CD4-positive, alpha-beta T cell treated with Interleukin-12 subunit alpha and Interleukin-12 subunit beta, for 1 hour (primary cell): ENCODE measurements at places on chromosomes 16 and 17.

- no peak for DNase-seq
Observed at GRCh38 chr16:24145927-24146326, 110.2 kb upstream of the CACNG3 start.

DNA sequence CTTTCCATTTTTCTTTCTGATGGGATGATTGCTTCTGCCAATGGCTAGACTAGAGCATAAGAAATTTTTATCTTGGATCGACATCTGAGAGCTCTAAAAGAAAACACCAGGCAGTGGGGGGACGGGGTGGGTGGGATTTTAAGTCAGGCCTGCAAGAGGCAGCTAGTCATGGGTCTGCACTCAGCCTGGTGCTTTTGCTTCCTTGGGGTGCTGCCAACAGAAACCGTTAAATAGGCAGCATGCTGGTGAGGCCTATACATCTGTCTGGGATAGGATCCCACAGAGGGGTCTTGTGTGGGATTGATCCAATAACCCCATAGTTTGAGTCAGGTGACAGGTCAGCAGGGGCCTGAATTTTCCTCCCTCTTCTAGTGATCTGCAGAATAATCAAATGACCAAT is 26.9 kb downstream of the ZNRF1 start:
- DNase-seq, result no peak

- no peak for DNase-seq
Observed at GRCh38 chr16:27721531-27722181, 171.7 kb downstream of the KATNIP start.

DNA sequence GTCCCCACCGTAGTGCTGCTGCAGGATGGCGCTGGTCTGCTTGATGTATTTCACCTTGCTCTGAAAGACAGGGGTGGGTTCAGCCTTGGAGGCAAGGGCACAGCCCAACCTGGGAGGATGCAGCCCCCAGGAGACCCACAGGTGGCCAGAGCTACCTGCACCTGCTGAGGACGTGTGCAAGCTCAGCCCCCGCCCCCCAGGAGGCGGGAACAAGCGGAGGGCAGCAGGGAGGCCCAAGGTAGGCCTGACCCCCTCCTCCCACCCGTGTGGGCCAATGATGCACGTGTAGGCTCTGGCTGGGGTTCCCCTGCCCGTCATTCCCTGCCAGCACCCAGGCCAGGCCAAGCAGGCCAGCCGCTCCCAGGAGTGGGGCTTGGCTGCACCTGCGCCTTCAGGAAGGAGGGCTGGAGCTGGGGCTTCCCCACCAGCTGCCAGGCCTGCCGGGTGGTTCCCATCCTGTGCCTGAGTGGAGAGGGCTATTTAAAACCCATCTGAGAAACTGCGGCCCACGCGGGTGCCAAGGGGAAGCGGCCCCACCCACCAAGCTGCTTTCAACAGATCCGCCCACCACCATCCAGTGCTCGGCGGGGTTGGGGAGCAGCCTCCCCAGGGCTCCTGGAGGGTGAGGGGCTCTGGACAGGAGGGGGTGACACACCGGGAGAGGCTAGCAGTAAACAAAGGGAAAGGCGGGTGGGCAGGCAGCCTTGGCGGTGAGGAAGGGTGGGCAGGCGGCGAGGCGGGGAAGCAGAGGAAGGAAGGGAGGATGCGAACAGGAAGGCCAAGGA is 3.8 kb downstream of the NTHL1 start:
- DNase-seq, result no peak

- DNase-seq, result no peak
Observed at GRCh38 chr17:81365148-81365600, 30.1 kb upstream of the BAHCC1 start.

DNA sequence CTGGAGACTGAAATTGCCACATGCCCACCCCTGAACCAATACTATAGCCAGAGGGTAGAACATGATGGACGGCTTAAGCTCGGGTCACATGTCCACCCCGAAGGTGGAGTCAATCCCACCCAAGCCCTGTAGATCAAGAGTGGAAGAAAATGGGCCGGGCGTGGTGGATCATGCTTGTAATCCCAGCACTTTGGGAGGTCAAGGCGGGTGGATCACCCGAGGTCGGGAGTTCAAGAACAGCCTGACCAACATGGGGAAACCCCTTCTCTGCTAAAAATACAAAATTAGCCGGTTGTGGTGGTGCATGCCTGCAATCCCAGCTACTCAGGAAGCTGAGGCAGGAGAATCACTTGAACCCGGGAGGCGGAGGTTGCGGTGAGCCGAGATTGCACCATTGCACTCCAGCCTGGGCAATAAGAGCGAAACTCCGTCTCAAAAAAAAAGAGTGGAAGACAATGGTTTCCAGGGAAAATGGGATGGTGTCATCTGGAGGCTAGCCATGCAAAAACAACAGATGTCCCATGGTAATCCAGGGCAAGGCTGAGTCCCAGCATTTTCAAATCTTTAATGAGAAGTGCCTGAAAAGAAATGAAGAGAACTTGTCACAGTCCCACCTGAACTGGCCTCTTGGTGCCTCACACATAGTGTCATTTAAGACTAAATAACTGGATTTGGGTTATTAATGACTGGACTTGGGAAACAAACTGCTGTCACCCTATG is 30.1 kb downstream of the CD300LF start:
- no peak for DNase-seq

- no peak for DNase-seq
Observed at GRCh38 chr17:1182811-1183170, 3.0 kb upstream of the ABR start.

DNA sequence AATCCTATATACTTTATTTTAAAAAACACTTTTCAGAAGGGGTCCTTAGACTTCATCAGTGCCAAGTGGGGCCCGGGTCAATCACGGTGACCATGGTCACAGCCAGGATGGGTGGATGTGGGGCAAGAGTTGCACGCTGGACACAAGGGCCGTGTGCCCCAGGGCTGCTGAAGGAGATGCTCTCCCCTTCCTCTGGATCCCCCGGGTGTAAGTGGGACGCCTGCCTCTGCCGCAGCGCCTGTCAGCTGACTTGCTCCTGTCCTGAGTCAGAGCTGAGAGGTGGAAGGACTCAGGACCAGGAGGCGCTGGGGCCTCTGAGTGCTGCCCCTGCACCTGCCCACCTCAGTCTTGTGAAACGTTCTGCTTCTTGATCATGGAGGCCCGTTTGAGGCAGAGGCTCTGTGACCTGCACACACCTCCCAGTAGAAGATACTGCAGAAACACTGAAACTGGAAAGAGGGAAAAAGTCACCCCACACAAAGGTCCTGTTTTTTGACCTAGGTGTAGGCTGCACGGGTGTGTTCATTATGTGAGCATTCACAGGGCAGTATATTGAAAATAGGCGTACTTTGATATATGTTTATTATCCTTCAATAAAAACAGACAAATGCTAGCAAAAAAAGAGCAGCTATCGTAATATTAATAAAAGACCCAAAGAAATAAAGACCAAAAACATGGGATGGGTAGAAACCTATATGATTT is 40.9 kb upstream of the BAHCC1 start:
- no peak for DNase-seq

- DNase-seq, result no peak
Observed at GRCh38 chr16:50467943-50468748, 80.0 kb upstream of the NKD1 start.

- DNase-seq, result no peak
Observed at GRCh38 chr16:19348578-19349315, 63.2 kb downstream of the CLEC19A start.

- no peak for DNase-seq
Observed at GRCh38 chr16:4746991-4747574, 12.7 kb downstream of the DNAAF8 start.

GRCh38 chr17:7346761-7347614 is 5.0 kb upstream of the KCTD11 start:
- DNase-seq, result no peak

- DNase-seq, result no peak
Observed at GRCh38 chr16:74729783-74730683, 29.4 kb upstream of the MLKL start.
